ENCODE measurements at places on chromosomes 11 and 22. TPM values are rescaled to one million over a fixed set of nuclear protein-coding genes. Genes with fewer than 3 reads are reported as not detected.
A peak's percentile ranks its signal among the peaks of the same experiment; 100 is the strongest.

DNA sequence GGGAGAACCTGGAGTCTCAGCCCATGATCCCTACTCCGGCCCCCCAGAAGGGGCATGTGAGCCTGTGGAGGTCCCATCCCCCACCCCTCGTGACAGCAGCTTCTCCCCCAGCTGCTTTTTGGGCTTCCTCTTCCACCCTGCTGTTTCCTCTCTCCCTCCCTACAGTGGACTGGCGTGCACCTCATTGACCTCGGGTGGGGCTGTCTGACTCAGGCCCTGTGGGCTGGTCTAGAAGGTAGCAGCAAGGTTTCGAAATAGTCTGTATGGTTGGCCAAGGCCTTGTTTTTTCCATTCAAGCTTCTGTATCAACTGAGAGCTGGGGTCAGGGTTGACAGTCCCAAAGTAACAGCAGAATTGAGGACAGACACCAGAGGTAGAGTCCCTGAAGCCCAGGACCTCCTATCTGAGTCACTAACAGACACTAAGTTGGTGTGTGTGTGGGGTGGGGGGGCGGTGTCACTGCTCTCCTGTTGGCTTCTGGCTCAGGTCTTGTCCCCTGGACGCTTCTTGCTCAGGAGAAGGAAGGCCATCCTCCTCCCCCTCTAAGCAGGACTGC, 7.7 kb downstream of the SLC37A2 start:
- no peak for DNase-seq

DNA sequence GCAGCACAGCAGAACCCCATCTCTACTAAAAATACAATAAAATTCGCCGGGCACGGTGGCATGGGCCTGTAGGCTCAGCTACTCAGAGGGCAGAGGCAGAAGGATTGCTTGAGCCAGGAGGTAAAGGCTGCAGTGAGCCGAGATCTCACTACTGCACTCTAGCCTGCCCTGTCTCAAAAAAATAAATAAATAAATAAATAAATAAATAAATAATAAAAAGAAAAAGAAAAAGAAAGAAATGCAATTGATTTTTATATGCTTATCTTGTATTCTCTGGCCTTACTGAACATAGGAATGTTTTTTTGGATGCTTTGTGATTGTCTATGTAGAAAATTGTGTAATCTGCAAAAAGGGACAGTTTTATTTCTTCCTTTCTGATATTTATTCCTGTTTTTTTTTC, 132.5 kb downstream of the BARX2 start:
- DNase-seq = no peak

DNA sequence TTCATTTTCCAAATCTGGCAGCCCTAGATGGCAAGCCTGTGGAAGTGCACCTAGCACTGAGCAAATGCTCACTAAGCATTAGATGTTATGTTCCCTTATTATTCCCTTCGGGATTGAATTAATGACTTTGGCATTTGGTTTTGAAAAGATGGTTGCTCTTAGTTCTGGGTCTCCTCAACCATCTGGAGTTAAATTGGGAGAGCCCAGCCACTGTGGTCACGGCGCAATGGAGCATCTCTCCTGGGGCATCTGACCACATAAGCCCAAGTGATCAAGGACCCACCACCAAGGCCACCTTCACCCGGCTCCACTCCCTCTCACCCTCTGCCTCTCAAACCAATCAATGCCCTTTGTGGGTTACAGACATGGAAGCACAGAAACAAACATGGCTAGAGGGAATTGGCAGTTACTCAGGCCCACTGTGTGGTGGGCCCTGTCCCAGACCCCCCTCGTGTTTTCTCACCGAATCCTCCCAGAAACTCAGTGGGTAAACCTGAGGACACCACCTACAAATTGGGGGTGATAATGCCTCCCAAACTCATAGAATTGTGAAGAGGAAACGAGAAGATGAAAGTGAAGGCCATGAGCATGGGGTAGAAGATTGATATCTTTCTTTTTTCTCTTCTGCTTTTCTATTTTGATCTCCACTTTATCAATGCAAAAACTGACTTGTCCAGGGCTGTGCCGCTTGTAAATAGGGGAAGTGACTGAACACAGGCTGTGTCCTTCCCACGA, 52.2 kb downstream of the IRAG1 start:
- no peak for DNase-seq

HSPB2 gene
- total RNA-seq = 24.8 TPM

- no peak for DNase-seq
Measured at GRCh38 chr11:107856981-107857517, 1.5 kb downstream of the SLC35F2 start.

GRCh38 chr11:73640592-73640991, 5.8 kb upstream of the PLEKHB1 start:
- no peak for DNase-seq

DNA sequence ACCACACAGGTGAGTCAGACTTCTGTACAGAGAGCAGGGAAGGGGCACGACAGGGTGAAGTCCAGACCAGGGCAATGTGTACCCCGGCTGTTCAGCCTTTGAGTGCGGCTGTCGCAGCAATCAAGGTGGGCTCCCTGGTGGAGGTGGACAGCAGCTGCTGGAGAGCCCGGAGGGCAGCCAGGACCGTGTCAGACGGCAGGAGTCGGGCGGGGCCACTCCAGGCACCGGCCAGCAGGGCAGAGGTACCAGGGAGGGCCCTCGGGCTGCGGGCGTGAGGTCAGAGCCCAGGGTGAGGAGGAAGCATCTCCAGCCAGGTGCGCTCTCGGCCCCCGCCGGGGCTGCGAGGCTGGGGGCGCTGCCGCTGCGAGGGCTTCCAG, 802 bp upstream of the PIM3 start:
- peak; percentile 63 for DNase-seq

PKDREJ gene
- 0.15 TPM for total RNA-seq

- no peak for DNase-seq
Measured at GRCh38 chr22:46129390-46130041, 20.8 kb upstream of the PPARA start.

DNA sequence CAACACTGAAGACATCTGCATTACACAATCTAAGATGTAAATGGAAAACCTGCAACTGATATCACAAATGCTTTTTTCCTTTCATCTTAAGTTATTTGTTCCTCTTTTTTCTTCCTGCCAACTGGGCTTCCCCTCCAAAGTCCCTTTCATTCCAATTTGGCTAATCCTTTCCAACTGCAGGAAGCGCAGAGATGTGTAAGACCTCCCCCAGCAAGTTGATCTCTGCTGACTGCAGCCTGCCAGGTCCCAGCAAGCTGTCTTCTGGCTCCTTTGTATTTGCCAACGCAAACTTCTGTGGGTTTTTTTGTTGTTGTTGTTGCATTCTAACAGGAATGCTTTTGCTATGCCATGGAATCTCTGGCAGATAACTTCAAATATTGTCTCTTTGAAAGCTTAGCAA, 38.5 kb upstream of the LRRC4C start:
- DNase-seq = no peak

Data from aorta (tissue), 5 donors.